Caco-2 (cell line): ENCODE measurements at places on chromosomes 5 and 9. TPM values are rescaled to one million over a fixed set of nuclear protein-coding genes. Genes with fewer than 3 reads are reported as not detected.

- no peak overlapping the region for H3K4me3 ChIP-seq
- DNase-seq: no peak
- H3K27ac ChIP-seq: no peak overlapping the region
- no peaks in the 10 kb centered on the region for H3K4me1 ChIP-seq
- H3K36me3 ChIP-seq: no peaks in the 10 kb centered on the region
These were observed 339.0 kb upstream of the KIF2A start for GRCh38 chr5:61966997-61967396.

DNA sequence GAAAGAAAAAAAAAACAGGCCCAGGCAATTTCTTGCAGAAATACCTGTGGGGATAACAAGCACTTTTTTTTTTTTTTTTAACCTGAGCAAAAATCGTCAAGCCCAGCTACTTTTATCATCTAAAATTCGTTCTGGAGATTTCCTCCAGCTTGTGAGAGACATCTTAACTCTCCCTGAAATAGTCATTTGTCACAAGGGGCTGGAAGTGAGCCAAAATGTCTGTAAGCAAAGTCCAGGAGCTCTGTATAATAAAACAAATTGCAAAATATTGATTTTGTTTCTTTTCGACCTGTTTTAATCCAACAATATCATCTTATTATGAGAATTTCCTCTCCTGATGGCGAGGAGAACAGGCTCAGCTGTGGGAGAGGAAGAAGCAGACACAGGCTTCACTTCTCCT is 168.4 kb downstream of the TTLL11 start:
- no peaks in the 10 kb centered on the region for H3K4me1 ChIP-seq
- no peak overlapping the region for H3K4me3 ChIP-seq
- DNase-seq: no peak
- H3K36me3 ChIP-seq: no peaks in the 10 kb centered on the region

DNA sequence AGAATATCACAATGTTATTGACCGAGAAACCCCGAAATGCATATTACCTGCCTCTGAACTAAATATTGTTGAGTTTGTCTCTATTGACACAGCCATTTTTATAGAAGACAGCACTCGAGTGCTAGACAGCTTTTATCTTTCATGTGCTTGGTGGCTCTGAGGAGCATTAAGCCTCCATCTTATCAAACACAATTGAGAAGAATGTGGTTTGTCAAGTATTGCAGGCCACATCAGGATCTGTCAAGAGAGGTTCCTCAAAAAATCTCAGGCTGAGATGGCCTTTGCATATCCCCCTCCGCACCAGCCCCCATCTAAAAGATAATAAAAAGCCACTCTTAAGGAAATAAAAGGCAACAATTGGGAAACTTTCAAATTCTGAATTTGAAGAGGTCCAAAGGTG is 284.8 kb downstream of the DENND1A start:
- H3K27me3 ChIP-seq: no peaks in the 10 kb centered on the region
- H3K4me3 ChIP-seq: no peak overlapping the region
- no peak overlapping the region for H3K27ac ChIP-seq

- H3K4me3 ChIP-seq: no peak overlapping the region
- H3K27me3 ChIP-seq: no peaks in the 10 kb centered on the region
These were observed 22.9 kb downstream of the KIF2A start for GRCh38 chr5:62328772-62329491.

- H3K4me1 ChIP-seq: no peaks in the 10 kb centered on the region
- H3K27me3 ChIP-seq: no peaks in the 10 kb centered on the region
- H3K4me3 ChIP-seq: no peak overlapping the region
- H3K36me3 ChIP-seq: no peaks in the 10 kb centered on the region
These were observed 35.9 kb upstream of the GAS1 start for GRCh38 chr9:86983249-86983619.

GRCh38 chr9:130905125-130905901 is 8.7 kb upstream of the QRFP start:
- H3K4me1 ChIP-seq: no peaks in the 10 kb centered on the region
- no peak overlapping the region for H3K4me3 ChIP-seq
- H3K27me3 ChIP-seq: no peaks in the 10 kb centered on the region
- no peak for DNase-seq
- H3K27ac ChIP-seq: no peak overlapping the region
- H3K36me3 ChIP-seq: no peaks in the 10 kb centered on the region

DNA sequence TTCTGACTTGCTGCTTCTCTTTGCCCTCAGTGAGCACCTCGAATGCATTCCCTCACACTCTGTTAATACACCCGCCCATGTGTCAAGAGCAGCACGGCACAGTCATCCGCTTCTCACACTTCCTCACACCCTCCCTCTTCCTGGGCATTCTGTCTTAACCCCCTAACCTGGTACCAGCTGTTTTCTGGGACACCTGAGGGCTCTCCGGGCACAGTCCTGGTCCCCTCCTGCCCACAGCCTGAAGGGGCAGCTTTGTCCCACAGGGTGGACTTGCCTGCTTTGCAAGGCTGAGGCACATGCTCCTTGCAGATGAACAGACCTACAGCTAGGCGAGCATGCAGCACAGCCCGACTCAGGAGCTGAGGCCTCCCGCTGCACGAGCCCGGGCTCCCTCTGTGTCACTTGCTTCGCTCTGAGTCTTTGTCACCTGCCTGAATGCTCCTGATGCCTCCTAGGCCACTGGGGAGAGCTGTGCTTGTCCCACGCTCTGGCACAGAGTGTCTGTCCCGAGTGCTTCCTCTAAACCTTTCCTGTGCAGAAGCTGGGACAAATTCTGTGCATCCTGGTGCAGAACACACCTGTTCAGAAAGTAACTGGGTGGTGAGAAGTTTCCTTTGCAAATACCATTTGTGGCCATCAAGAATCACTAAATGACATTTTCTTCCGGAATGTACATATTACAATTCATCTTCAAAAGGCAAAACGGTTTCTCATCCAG is 47.8 kb downstream of the AHRR start:
- peaks cover 10% of the 10 kb centered on the region; the same call in 1 of the 2 replicates for H3K4me1 ChIP-seq
- H3K27me3 ChIP-seq: no peaks in the 10 kb centered on the region
- no peak overlapping the region for H3K4me3 ChIP-seq
- DNase-seq: peak; percentile 22
- no peak overlapping the region for H3K27ac ChIP-seq
- H3K36me3 ChIP-seq: no peaks in the 10 kb centered on the region

The PCDHGB1 gene
- total RNA-seq: 0.60 and 0.66 TPM in 2 replicates

The CCDC152 gene
- not detected in 2 replicates for total RNA-seq

The PCDHGB2 gene
- 1.00 and 1.3 TPM in 2 replicates for total RNA-seq

The HAPLN1 gene
- 2.4 and 4.9 TPM in 2 replicates for total RNA-seq

The GCNT4 gene
- 2.5 and 3.0 TPM in 2 replicates for total RNA-seq

The BARHL1 gene
- total RNA-seq: not detected in 2 replicates
